ENCODE measurements at places on chromosomes 5 and 9. TPM values are rescaled to one million over a fixed set of nuclear protein-coding genes. Genes with fewer than 3 reads are reported as not detected.

DNA sequence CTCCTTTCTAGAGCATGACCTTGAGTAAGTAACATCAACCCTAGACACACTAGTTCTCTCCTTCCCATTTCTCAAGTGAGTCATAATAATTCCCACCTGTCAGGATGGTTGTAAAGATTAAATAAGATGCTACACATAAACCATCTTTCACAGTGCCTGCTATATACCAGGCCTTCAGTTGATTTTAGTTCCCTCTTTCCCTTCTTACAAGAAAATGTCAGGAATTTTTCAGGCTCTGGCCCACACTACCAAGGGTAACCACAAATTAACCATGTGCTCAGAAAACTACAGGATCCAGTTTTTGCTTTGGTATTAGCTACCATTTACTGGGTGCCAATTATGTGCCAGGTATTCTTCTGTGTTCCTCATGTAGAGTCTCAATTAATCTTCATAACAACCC is 42.7 kb upstream of the RARS1 start:
- no peak overlapping the region for H3K4me3 ChIP-seq
- H3K4me1 ChIP-seq, result no peaks in the 10 kb centered on the region
- DNase-seq, result no peak
- H3K27me3 ChIP-seq, result no peaks in the 10 kb centered on the region
- H3K27ac ChIP-seq, result no peak overlapping the region
- no peaks in the 10 kb centered on the region for H3K36me3 ChIP-seq

- H3K27me3 ChIP-seq, result peaks cover under 1% of the 10 kb centered on the region
- H3K27ac ChIP-seq, result no peak overlapping the region
- no peak for DNase-seq
- H3K4me3 ChIP-seq, result no peak overlapping the region
- H3K4me1 ChIP-seq, result no peaks in the 10 kb centered on the region
Measured at GRCh38 chr9:1236061-1236460, 185.9 kb downstream of the DMRT2 start.

DNA sequence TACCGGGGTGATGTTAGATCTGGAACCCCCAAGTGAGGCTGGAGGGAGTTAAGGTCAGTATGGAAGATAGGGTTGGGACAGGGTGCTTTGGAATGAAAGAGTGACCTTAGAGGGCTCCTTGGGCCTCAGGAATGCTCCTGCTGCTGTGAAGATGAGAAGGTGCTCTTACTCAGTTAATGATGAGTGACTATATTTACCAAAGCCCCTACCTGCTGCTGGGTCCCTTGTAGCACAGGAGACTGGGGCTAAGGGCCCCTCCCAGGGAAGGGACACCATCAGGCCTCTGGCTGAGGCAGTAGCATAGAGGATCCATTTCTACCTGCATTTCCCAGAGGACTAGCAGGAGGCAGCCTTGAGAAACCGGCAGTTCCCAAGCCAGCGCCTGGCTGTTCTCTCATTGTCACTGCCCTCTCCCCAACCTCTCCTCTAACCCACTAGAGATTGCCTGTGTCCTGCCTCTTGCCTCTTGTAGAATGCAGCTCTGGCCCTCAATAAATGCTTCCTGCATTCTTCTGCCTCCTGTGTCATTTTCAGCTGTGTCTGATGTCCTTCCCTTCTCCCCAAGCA is 2.3 kb upstream of the MYOZ3 start:
- H3K36me3 ChIP-seq, result no peaks in the 10 kb centered on the region
- peaks cover 2% of the 10 kb centered on the region for H3K4me1 ChIP-seq
- no peak for DNase-seq
- H3K27ac ChIP-seq, result no peak overlapping the region

- no peak overlapping the region for H3K27ac ChIP-seq
- H3K4me1 ChIP-seq, result peaks cover 20% of the 10 kb centered on the region
- no peaks in the 10 kb centered on the region for H3K36me3 ChIP-seq
- peaks cover 68% of the 10 kb centered on the region for H3K27me3 ChIP-seq
Measured at GRCh38 chr9:126611592-126612325, 2.0 kb upstream of the LMX1B start.

DNA sequence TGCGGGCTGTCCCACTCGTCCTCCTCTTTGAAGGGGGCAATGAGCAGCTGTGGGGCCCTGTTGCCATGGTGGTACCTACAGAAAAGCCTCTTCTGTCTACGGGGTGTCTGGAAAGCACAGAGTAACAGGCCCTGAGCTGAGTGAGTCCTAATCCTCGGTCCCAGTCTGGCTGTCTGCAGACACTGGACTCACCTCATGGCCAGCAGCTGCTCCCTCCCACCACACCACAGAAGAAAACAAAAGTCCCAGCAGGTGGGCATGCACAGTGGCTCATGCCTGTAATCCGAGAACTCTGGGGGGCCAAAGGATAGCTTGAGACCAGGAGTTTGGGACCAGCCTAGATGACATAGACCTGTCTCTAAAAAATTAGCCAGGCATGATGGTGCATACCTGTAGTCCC is 19.9 kb downstream of the P4HA2 start:
- no peaks in the 10 kb centered on the region for H3K27me3 ChIP-seq
- H3K4me3 ChIP-seq, result no peak overlapping the region
- H3K27ac ChIP-seq, result no peak overlapping the region
- H3K4me1 ChIP-seq, result no peaks in the 10 kb centered on the region
- no peak for DNase-seq
- H3K36me3 ChIP-seq, result no peaks in the 10 kb centered on the region

DNA sequence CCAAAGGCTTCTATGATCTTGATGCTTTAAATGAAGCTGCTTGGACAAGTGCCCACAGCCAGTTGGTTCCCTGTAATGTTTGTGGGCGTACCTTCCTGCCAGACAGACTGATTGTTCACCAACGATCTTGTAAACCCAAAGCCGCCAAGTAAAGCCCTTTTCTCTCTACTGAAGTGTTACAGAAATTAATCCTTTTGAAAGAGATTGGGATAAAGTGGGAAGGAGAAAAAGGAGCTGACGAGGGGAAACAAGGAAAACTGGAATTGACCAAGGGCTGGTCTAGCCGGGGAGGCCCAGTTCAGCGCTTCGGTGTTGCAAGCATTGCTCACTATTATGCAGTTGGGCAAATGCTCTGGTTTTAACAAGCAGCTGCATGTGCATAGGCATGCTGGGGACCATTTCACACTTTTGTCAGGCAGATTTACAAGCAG is 53.2 kb downstream of the ZNF474 start:
- no peaks in the 10 kb centered on the region for H3K36me3 ChIP-seq
- no peak overlapping the region for H3K4me3 ChIP-seq
- H3K27me3 ChIP-seq, result peaks cover 10% of the 10 kb centered on the region
- H3K4me1 ChIP-seq, result peaks cover 7% of the 10 kb centered on the region
- DNase-seq, result no peak

DNA sequence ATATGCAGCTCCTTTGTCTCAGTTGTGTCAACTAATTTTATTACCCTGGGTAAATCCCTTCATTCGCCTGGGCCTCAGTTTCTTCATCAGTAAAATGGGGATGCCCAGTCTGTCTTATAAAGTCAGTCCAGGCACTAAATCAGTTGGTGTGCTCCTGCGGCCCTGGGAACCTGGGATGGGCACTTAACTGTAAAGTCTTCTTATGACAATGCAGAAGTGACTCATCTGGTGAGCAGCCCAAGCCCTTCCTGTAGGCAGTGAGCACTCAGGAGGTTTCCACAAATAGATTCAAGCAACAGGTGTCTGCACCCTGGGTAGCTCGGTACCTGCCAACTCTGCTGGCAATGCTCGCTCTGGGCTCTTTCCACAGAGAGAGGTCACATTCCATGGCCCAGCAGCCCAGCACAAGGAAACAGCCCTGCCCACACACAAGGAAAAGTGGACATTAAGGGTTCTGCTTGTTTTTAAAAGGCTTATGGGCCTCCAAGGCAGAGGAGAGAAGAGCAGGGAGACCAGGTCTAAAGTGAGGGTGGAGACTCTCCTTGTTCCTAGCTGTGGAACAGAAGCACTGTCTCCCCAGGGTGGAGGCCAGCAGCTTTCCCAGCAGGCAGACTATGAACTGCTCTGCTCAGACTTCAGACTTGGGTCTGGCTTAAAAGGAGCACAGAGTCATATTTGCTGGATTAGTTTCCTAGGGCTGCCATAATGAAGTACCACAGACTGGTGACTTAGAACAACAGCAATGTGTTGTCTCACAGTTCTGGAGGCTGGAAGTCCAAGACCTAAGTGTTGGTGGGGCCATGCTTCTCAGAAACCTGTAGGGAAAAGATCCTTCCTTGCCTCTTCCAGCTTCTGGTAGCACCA is 89.7 kb upstream of the ADRA1B start:
- no peak overlapping the region for H3K4me3 ChIP-seq
- peaks cover 22% of the 10 kb centered on the region for H3K27me3 ChIP-seq
- H3K36me3 ChIP-seq, result no peaks in the 10 kb centered on the region
- no peak overlapping the region for H3K27ac ChIP-seq

Gene GABRB2
- not detected for total RNA-seq

Gene IPO11
- 59.2 TPM for total RNA-seq

Gene ANKRD18A
- total RNA-seq, result 8.6 TPM

Gene SLC45A2
- not detected for total RNA-seq

Gene PCDHGA3
- total RNA-seq, result not detected

Gene SLC28A3
- total RNA-seq, result 0.90 TPM

Measured in activated CD4-positive, alpha-beta memory T cell treated with anti-CD3 and anti-CD28 coated beads for 36 hours (primary cell).